Activated CD4-positive, alpha-beta T cell treated with anti-CD3 and anti-CD28 coated beads for 36 hours (primary cell): ENCODE measurements at places on chromosomes 7 and 10. TPM values are rescaled to one million over a fixed set of nuclear protein-coding genes. Genes with fewer than 3 reads are reported as not detected.

The CRPPA gene
- 1.0 TPM for total RNA-seq

The BMPER gene
- total RNA-seq, result not detected

- DNase-seq, result no peak
Measured at GRCh38 chr10:102344067-102344466, 51.4 kb upstream of the NFKB2 start.

GRCh38 chr7:117017017-117017451 lies 63.7 kb downstream of the ST7 start:
- no peak for DNase-seq

The GOT1 gene
- total RNA-seq, result 51.7 TPM

- no peak for DNase-seq
Measured at GRCh38 chr10:3654496-3654895, 130.5 kb downstream of the KLF6 start.

The ANKRD16 gene
- total RNA-seq, result 7.5 TPM

GRCh38 chr7:79176859-79177477 lies 276.5 kb downstream of the MAGI2 start:
- no peak for DNase-seq

GRCh38 chr7:7764520-7765396 lies 46.4 kb upstream of the RPA3 start:
- no peak for DNase-seq

GRCh38 chr10:15472008-15472407 lies 100.9 kb upstream of the FAM171A1 start:
- no peak for DNase-seq

GRCh38 chr10:123587110-123587509 lies 79.0 kb upstream of the GPR26 start:
- DNase-seq, result no peak

DNA sequence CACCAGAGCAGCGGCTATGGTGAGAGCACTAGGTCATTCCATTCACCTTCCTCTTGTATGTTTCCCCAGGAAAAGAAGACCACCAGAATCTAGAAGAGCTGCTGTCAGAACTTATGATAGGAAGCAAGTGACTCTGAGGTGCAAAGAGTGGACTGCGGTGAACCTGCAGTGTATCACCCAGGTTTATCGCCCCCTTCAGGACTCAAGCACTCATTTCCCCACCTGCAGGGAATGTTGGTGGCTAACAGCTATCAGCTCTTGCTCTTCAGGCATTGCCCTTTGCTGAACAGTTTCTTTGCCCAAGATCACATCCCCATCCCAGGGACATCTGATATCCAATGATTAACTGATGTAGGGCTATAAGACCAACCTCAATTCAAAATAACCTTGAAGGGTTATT lies 66.3 kb upstream of the IL6 start:
- no peak for DNase-seq

GRCh38 chr10:13348216-13349017 lies at the start of gene SEPHS1:
TSS of gene SEPHS1 (minus strand) at chr10:13348293. CDS start at chr10:13344950, 3,343 bp downstream.
- peak; percentile 93 for DNase-seq

DNA sequence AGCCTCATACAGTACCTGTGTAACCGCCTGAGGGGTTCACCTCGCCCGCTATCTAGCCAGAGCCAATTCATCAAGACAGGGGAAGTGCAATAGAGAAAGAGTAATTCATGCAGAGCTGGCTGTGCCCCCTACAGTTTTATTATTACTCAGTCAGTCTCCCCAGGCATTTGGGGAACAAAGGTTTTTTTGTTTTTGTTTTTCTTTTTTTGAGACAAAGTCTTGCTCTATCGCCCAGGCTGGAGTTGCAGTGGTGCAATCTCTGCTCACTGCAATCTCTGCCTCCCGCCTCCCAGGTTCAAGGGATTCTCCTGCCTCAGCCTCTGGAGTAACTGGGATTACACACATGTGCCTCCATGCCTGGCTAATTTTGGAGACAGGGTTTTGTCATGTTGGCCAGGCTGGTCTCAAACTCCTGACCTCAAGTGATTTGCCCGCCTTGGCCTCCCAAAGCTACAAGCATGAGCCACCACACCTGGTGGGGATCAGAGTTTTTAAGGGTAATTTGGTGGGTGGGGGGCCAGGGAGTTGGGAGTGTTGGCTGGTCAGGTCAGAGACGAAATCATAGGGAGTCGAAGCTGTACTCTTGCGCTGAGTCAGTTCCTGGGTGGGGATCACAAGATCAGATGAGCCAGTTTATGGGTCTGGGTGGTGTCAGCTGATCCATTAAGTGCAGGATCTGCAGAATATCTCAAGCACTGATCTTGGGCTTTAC lies 116.5 kb downstream of the MARCHF5 start:
- DNase-seq, result no peak

GRCh38 chr10:78143576-78143975 lies 109.9 kb downstream of the RPS24 start:
- DNase-seq, result no peak

The ADAM8 gene
- total RNA-seq, result 176 TPM

The BCL7B gene
- total RNA-seq, result 86.5 TPM

The YWHAG gene
- 144 TPM for total RNA-seq

The AGBL3 gene
- total RNA-seq, result 2.2 TPM

The LIPN gene
- not detected for total RNA-seq

- DNase-seq, result no peak
Measured at GRCh38 chr10:25689346-25690100, 244.5 kb upstream of the MYO3A start.

The SFTPA1 gene
- total RNA-seq, result not detected

- DNase-seq, result no peak
Measured at GRCh38 chr7:81068-81925, 111.1 kb upstream of the FAM20C start.

The DENND11 gene
- total RNA-seq, result 27.6 TPM

GRCh38 chr7:15330943-15331342 lies 230.9 kb downstream of the AGMO start:
- DNase-seq, result no peak

GRCh38 chr10:22002591-22003176 lies 846 bp downstream of the DNAJC1 start:
- no peak for DNase-seq

- DNase-seq, result no peak
Measured at GRCh38 chr7:54877683-54878082, 118.7 kb upstream of the SEC61G start.

The SPDYE6 gene
- total RNA-seq, result not detected

GRCh38 chr10:22475651-22476600 lies 130.6 kb downstream of the SPAG6 start:
- peak; percentile 53 for DNase-seq

GRCh38 chr10:17004801-17005380 lies 124.7 kb downstream of the CUBN start:
- DNase-seq, result no peak

DNA sequence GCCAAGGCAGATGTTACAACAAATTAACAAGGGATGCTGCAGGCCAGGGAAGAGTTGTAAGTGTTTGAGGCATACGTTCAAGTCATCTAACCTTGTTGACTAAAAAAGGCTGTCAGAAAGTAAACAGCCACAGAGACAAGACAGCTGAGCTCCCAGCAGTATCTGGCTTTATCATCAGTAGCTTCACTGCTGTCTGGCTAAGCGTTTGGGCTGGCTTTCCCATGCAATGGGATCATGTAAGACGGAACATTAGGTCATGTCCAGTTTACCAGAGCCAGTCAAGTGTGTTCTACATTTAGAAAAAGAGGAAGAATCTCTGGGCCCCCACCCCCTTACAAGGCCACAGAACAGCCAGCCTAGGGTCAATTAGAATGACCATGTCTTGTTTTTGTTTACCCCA lies 51.3 kb upstream of the GSAP start:
- DNase-seq, result no peak

GRCh38 chr10:48399056-48399541 lies 92.6 kb downstream of the MAPK8 start:
- DNase-seq, result no peak

GRCh38 chr7:150811-151221 lies 41.6 kb upstream of the FAM20C start:
- no peak for DNase-seq

DNA sequence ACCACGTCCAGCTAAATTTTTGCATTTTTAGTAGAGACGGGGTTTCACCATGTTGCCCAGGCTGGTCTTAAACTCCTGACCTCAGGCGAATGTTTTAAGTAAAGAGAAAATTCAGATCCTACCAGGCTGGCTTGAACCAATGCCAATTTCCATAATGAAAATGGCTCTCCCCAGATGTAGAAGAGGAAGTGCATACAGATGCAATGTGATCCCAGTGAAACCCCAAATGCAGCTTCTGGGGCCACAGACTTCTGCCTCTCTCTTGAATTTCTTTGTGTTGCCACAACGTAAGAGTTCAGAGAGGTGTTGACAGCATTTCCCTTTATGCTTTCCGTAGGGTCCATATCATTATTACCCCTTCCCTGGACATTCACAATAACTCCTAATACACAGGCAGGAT lies 29.6 kb upstream of the GOT1 start:
- no peak for DNase-seq

The TMEM236 gene
- 0.02 TPM for total RNA-seq

The SLC13A4 gene
- total RNA-seq, result not detected

DNA sequence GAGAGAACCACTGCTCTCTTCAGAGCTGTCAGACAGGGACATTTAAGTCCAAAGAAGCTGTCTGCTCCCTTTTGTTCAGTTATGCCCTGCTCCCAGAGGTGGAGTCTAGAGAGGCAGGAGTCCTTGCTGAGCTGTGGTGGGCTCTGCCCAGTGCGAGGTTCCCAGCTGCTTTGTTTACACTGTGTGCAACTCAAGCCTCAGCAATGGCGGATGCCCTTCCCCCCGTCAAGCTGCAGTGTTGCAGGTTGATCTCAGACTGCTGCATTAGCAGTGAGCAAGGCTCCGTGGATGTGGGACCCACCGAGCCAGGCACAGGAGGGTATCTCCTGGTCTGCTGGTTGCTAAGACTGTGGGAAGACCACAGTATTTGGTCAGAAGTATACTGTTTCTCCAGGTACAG lies 438.9 kb downstream of the ARL4A start:
- DNase-seq, result no peak

The C10orf53 gene
- not detected for total RNA-seq

- no peak for DNase-seq
Measured at GRCh38 chr7:8442051-8442813, 8.8 kb downstream of the NXPH1 start.

GRCh38 chr10:32437334-32437733 lies 8.6 kb upstream of the CCDC7 start:
- no peak for DNase-seq

DNA sequence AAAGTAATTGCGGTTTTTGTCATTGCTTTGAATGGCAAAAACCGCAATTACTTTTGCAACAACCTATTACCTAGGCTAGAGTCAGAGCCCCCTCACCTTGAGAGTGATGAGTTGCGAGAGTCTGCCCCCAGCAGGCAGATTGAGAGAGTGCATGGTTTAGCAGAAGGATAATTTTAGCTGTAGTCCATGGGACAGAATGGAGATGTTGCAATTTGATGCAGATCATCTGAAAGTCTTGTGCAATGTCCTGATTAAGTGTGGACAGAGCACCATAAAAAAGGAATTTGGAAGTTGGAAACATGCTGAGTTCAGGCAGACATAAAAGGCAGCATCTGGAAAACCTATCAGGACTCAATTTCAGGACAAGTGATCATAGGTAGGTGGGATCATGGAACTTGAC lies 48.7 kb downstream of the GPR141 start:
- peak; percentile 45 for DNase-seq
